Activated T-cell treated with anti-CD3 and anti-CD28 coated beads for 1 hour (primary cell): ENCODE measurements at places on chromosomes 1 and 21.

DNA sequence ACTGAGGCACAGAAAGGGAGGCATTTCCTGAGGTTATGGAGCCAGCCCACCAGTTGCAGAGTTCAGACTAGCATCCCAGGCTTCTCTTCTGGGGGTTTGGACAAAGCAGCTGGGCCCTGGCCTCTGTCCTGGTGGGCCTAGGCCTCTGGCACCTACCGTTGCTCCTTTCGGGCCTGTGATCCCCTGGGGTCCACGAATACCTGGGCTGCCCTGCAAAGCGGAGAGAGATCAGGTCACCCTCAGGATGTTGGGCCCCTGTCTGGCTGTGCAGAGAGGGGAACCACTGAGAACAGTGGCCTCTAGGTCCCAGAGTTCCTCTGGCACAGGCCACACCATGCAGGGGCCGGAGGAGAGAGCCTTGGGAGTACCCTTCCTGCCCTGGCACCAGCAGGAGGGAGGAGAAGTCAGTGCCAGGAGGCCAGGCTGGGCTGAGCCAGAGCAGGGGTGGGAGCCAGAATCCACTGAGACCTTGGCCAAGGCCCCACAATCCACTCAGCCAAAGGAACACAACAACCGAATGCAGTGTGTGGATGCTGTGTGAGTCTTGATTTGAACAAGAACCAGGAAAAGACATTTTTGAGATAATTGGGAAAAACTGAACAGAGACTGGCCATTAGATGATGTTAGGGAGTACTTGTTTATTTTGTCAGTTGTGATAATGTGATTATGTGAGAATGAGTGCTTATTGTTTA is 8.9 kb downstream of the COL9A2 start:
- DNase-seq, result no peak

DNA sequence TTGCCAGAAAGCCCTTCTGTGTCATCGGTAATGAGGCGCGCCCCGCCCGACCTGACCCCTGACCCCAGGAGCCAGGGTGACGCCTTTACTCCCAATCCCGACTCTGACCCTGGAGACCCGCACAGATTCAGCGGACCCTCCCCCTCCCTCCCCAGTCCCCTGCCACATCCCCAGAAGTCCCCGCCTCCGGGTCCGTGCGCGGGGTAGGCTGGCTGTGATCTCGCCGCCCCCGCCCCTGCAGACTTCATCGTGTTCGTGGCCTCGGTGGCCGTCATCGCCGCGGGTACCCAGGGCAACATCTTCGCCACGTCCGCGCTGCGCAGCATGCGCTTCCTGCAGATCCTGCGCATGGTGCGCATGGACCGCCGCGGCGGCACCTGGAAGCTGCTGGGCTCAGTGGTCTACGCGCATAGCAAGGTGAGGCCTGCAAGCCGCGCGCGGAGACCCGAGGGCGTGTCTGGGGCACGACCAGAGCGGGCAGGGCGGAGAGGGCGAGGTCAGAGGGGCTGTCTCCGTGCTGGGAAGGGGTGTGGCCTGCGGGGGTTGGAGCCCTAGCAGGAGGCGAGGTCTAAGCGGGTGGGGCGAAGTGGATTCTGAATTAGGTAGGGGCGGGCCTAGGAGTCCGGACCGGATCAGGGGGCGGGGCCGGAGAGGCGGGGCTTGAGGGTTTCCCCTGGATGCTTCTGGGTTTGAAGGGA is 34.8 kb downstream of the KCNQ4 start:
- DNase-seq, result peak; percentile 83

GRCh38 chr1:9555942-9556341 is 16.7 kb downstream of the SLC25A33 start:
- no peak for DNase-seq

DNA sequence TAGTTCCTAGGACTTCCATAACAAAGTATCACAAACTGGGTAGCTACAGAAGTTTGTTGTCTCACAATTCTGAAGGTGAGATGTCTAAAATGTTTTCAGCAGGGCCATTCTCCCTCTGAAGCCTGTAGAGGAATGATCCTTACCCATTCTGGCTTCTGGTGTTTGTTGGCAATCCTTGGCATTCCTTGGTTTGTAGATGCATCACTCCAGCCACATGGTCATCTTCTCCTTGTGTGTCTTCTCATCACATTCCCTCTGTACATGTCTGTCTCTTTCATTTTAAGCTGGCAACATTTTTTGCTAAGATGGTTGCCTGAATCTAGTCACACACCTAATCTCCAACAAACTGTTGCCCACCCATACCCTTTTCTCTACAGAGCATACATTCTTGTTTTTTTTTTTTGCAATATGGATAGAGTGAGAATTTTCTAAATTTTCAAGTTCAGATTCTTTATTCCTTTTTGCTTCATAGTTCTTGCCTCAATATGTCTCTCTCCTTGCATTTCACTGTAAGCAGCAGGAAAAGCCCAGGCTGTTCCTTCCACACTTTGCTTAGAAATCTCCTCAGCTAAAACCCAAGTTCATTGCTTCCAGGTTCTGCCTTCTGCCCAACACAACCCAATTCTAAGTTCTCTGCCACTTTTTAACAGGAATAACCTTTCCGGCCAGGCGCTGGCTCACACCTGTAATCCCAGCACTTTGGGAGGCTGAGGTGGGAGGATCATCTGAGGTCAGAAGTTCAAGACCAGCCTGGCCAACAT is 18.3 kb downstream of the ZBED6 start:
- DNase-seq, result no peak

DNA sequence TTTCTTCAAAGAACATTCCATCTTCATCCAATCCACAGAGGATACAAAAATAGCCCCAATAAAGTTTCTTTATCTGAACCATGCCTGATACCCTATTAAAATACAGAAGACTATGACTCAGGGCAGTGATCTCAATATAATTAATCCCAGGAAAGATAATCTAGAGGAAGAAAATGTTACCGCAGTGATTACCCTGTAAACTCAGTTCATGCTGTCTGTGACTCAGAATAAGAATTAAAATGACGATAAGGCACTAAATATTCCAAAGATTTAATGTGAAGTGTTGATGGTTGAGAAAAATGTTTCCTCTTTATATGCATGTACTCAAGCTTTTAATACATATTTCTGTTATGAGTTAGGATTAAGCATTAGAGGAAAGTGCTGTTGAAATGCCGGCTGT is 88.6 kb upstream of the LYPLAL1 start:
- DNase-seq, result no peak

DNA sequence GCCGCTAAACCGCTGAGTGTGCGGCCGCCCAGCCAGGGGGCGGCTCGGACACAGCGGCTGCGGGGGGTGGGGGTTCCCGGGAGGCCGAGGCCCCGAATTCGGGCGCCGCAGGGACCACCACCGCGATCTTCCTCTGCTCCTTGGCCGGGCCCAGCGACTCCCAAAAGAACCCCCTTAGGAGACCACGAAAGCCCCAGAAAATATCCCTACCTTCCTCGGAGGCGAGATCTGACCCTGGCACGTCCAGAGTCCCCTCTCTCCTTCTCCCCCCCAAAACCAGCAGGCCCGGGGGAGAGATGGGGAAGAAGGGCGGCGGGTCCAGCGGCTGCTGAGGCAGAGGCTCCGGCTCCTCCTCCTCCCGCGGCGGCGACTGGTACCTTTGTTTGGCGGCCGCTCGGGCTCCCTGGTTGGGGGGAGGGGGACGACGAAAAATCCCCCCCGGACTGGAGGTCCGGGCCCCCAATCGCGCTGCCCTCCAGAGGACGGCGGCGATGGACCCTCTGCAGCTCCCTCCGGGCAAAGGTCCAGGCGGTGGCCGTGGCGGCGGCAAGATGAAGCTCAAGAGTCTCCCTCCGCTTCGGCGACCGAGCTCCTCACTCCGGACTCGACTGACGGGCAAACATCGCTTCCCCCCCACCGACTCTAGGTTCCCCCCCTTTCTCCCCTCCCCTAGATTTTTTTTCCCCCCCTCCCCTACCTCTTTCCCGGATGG is at the start of gene ARID4B:
Gene ARID4B (minus strand): TSS at position 621 of the 712 bp plus-strand sequence. CDS start 1,260 bp downstream, outside the sequence.
- no peak for DNase-seq

DNA sequence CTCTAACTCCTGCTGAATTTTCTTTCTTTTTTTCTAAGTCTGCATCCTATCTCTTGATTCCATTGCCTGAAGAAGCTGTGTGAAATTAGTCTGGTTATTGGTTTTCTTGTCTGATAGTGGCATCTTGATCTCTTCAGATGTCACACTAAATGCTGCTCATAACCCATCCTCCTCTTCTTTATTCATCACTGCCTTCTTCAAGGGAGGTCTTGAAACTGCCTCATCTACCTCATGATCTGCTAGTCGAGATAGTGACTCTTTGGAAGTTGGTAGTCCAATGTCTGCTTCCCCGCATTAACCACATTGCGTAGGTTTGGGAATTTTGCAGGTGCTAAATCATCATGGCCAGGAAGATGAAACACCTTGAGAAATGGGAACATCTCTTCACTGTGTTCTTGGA is 15.7 kb downstream of the DYRK3 start:
- DNase-seq, result no peak

- DNase-seq, result no peak
Measured at GRCh38 chr1:65409314-65409713, 11.2 kb upstream of the LEPR start.

DNA sequence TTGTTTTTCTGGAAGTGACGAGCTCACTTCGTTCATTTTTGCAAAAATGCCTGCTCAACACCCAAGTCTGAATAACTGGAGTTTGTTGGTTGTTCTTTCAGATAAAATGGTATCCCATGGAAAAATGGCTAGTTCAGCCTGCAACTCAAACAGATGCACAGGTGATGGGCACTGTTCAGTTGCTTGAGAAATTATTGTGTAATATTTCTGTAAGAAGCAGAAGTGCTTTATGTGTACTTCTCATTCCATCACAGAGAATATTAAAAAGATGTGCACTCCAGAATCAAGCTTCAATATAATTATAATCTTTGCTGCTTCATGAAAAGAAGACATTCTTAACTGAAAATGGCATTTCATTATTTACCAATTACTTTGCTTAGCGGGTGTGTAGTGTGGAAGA is 9.1 kb downstream of the SYT2 start:
- DNase-seq, result no peak

- no peak for DNase-seq
Measured at GRCh38 chr1:6365047-6365446, 28.5 kb downstream of the ACOT7 start.

- DNase-seq, result no peak
Measured at GRCh38 chr1:222042120-222042519, 300.2 kb upstream of the DUSP10 start.

DNA sequence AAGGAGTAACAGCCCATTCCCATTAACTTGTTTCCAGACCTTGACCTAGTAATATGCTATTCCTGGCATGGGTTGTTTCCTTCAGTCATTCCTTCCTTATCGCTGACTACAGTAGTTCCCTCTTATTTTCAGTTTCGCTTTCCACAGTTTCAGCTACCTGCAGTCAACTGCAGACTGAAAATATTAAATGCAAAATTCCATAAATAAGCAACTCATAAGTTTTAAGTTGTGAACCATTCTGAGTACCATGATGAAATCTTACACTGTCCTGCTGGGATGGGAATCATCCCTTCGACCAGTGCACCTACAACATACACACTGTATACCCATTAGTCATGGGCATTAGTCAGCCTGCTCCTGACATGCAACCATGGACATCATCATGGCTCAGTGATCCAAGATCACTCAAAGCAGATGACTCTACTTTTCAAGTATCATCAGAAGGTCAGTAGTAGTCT is 66.7 kb downstream of the CCDC30 start:
- DNase-seq, result no peak

DNA sequence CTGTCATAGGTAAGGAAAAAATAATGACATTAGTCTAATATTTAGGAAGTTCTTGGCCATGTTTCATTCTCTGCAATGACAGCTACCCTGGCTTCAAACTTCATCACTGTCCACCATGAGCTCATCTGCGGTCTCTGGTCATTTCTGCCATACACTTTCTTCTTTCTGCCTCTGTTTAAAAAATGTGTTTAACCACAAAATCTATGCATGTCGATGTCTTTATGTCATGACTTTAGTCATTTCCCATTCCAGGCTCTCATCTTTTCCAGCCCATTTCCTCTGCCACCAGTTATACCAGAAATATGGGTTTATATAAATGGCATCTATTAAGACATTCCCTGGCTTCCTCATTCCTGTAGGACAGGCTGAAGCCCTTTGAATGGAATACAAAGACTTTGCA is 68.5 kb upstream of the DUSP10 start:
- DNase-seq, result no peak

DNA sequence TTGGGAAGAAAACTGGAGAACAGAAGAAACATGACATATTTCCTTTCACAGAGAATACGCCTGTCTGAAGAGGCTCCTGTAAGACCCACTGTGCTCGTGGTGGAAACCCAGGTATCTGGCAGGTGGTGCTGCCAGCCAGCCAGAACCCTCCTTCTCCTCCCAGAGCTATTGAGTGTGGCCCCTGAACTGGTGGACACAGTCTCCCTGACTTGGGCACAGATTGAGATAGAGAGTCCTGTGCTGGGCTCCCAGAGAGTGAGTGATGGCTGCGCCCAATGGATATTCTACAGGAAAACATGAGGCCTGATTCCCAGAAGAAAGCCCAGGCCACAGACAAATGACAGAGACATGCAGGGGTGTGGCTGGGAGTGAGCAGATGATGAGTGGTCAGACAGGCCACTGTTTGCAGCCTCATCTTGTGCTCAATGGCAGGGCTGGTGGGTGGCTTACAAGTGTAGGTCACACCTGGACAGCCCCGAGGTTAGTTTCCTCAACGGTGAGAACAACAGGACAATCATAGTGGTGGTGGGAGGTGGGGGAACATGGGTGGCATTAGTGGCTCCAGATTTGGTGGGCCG is 127.9 kb downstream of the PTPRU start:
- no peak for DNase-seq

GRCh38 chr21:32207406-32207716 is 71.5 kb downstream of the MIS18A start:
- DNase-seq, result no peak

- DNase-seq, result no peak
Measured at GRCh38 chr21:38788275-38788905, 17.3 kb upstream of the ETS2 start.

DNA sequence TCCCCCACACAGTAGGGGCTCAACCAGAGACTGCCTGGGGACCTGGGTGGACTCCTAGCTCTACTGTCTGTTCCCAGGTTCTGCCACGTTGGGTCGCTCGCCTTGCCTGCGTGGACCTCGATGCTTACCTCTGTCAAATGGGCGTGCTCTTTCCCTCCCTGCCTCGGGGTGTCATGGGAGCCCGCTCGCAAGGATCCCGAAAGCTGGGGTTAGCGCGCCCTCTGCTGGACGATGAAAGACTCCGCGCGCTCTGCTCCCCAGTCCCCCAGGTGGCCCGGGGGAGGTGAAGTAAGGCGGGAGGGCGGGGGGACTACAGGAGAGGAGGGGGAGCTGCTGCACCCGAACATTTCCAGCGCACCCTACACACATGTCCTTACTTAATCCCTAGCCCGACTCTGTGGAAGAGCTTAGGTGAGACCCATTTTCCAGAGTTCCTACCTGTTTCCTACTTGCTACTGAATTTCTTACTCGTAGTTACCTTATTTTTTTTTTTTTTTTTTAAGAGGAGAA is 2.3 kb upstream of the BSND start:
- peak; percentile 76 for DNase-seq

DNA sequence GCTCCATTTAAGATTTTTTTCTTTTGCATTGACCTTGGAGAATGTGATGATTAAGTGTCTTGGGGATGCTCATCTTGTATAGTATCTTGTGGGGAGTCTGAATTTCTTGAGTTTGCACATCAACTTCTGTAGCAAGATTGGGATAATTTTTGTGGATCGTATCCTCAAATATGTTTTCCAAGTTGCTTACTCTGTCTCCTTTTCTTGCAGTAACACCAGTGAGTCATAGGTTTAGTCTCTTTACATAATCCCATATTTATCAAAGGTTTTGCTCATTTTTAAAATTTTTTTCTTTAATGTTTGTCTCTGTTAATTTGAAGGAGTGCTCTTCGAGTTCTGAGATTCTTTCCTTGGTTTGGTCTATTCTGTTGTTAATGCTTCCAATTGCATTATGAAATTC is 41.7 kb upstream of the ANGPTL1 start:
- DNase-seq, result no peak
